ENCODE measurements at places on chromosomes 11 and 22.

- DNase-seq: no peak
These were observed 29.9 kb upstream of the GRAMD4 start for GRCh38 chr22:46590334-46590733.

- DNase-seq: no peak
These were observed 12.7 kb upstream of the MSANTD2 start for GRCh38 chr11:124812876-124813275.

GRCh38 chr11:6319704-6320410 is 444 bp downstream of the CAVIN3 start:
- DNase-seq: peak; percentile 90

DNA sequence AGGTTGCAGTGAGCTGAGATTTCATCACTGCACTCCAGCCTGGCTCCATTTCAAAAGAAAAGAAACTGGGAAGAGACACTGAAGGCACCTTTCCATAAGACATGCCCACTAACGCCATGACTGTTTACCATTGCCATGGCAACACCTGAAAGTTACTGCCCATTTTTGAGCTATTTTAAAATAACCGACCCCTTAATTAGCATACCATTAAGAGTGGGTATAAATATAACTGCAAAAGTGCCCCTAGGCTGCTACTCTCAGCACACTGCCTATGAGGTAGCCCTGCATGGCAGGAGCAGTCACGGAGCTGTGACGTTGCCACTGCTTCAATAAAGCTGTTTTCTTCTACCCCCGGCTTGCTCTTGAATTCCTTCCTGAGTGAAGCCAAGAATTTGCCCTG is 9.9 kb upstream of the RNASEH2C start:
- no peak for DNase-seq

GRCh38 chr11:882596-882995 is 28.0 kb downstream of the CHID1 start:
- DNase-seq: no peak
